NCI-H1105 (cell line): ENCODE measurements at places on chromosomes 3 and 15.

DNA sequence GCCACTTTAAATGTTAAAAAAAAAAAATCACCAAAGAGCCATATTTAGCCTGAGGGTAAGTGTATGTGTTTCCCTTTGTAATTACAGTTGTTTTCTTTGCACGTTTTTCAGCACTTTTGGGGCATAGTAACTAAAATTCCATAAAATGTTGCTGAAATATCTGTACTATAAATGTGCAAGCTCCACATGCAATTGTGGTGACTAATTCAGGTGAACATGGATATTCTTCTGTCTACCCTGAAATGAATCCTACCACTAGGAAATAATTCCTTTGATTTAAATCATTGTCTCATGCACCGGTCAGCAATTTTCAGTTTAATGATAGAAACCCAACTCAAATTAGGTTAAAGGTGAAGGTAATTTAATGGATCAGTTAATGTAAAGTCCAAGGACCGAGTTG, 13.1 kb upstream of the TFG start:
- no peak for DNase-seq

- DNase-seq: no peak
Measured at GRCh38 chr3:112470788-112471187, 28.5 kb downstream of the BTLA start.

- DNase-seq: no peak
Measured at GRCh38 chr3:146117406-146118285, 43.3 kb downstream of the PLOD2 start.

DNA sequence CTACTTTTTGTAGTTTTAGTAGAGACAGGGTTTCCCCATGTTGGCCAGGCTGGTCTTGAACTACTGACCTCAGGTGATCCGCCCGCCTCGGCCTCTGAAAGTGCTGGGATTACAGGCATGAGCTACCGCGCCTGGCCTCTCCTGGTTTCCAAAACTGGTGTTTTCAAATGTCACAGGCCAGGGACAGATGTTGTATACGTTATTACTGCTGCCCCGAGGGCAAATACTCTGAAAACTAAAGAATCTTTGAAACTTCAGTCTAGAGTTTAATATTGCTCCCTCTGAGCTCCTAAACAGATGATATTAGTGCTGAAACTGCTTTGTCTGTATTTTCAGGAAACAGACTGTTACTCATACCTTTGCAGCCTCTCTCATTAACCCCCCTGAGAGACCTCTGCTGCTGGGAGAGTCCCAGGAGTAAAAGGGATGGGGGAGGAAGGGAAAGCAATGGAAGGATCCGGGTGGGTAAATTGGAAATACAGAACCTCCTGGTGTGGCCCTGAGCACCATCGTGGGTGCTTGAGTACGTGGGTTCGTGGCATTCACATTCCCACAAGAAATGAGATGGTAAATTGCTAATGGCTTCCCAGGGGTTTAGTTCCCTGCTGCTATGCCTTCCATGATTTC, 96.3 kb upstream of the IGF1R start:
- no peak for DNase-seq

DNA sequence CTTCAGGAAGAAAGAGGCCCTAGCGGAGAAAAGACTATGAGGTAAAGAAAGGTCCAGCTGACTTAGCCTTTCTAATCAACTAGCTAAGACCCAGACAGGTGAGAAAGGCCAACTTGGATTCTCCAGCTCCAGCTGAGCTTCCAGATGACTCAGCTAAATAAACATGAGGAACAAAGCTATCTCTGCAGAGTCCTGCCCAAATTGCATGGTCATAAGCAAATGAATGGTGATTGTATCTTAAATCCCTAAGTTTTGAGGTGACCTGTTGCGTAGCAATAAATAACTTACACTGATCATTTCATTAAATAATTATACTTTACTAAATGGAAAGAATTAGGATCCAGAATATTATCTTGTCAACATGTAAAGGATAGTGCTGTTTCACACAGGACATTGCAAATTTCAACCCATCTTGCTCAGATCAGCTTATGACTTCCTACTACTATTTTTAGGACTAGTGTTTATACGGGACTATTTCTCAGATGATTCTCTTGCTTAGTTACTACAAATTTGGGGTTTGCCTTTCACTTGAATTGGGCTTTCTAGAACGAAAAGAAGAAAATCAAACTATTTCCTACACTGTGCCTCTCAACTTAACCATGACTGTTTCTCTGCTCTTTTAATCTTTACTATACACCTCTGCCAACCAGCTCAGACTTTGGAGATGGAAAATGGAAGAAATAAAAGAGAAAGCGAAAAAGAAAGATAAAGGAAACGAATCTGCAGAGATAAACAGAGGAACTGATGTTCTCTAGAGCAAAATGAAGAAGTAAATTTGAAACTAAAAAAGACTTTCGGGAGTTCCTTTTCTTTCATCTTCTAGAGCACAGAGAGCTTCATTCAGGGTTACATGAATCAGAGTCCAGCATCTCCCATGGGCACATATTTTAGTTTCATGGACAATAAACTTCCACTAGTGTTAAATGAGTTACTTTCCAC, 6.6 kb upstream of the ADGRG7 start:
- DNase-seq: no peak

GRCh38 chr3:4021162-4021561, 221.9 kb downstream of the LRRN1 start:
- DNase-seq: no peak

DNA sequence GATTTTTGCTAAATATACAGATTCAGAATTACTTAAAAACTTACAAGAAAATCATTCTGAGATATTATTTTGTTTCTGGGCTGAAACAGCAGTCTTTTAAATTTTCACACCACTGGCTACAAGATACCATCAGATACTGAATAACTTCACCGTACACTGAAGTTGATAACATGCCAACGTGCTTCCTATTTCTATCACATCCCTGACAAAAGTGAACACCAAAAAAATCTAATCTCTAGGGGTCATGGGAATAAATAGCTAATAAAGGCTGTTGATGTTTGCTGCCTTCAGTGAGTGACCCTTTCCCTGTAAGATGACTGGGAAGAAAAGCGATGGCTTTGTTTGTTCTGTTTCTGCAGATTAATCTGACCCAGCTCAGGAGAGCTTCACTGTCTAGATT, 120.5 kb downstream of the DUT start:
- DNase-seq: no peak

- no peak for DNase-seq
Measured at GRCh38 chr15:83287541-83288027, 3.1 kb upstream of the BNC1 start.

DNA sequence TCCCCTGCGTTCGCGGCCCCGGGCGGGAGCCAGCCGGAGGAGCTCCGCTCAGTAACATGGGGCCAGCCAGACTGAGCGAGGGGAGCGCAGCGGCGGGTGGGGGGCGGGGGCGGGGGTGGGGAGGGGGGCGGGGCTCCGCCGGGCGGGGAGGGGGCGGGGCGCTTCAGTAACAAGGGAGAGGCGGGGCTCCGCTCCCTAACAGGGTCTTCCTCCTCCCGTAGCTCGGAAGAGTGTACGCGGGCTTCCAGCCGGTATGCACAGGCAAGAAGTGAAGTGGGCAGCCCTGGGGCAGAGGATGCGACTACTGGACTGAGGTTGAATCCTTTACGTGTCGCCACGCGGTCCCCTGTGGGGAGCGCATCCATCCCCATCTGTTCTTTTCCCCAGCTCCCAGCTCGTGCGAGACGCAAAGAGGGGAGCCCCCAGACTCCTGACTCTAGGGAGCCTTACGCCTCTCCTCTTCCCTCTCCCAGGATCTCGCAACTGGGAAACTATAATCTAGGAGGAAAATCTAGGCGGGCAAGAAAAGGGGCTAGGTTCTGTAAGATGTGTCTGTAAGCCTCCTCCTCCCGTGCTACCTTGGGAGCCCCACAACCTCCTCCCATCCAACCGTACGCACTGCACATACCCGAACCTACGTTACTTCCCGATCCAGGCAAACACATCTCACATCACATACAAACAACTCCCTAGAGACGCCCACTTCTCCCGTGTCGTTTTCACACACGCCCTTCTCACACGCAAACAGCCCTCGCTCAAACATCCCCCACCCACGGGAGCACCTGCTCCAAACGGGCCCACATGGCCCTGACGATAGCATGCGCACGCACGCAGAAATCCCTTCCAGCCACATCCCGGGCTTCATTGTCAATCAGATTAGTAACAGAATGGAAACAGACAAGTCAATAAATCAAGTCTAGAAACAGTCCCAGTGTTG, at the start of gene SHF:
Gene SHF, minus strand, starts transcription at position 73 of the 937 bp plus-strand sequence. Its CDS starts 15 bp downstream, at position 58.
- DNase-seq: peak; percentile 25

GRCh38 chr3:64109438-64109837, 86.1 kb upstream of the PSMD6 start:
- DNase-seq: no peak

DNA sequence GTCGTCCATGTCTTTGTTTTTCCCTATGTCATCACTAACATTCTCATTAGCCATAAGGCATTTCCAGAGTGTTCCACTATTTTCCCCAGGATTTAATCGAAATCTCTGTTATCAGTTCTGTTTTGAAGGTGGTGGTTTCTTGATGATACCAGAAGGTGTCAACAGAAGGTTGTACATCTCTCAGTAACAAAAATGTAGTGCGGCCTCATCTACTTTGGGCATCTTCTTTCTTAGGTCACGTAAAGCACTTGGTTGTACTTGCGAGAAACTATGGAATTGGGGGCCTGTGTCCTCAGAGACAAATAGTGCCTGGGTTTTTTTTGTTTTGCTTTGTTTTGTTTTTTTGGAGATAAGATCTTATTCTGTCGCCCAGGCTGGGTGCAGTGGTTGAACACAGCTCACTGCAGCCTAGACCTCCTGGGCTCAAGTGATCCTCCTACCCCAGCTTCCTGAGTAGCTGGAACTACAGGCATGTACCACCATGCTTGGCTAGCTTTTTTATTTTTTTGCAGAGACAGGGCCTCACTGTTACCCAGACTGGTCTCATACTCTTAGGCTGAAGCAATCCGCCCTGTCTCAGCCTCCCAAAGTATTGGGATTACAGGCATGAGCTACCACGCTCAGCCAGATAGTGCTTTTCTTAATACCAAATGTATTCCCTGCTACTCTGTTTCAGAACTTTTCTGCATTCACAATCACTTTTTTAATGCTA, 61.2 kb upstream of the FURIN start:
- no peak for DNase-seq

GRCh38 chr3:12868039-12869034, 27.0 kb upstream of the RPL32 start:
- peak; percentile 27 for DNase-seq

DNA sequence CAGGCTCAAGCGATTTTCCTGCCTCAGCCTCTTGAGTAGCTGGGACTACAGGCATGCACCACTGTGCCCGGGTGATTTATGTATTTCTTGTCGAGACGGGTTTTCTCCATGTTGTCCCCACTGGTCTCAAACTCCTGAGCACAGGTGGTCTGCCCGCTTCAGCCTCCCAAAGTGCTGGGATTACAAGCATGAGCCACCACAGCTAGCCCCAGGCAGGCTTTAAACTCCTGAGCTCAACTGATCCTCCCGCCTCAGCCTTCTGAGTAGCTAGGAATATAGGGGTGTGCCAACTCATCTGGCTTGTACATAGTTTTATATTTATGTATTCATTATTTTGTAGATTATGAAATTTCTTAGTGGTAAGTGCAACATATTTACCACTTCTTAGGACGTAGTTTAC, 198.8 kb upstream of the MCTP2 start:
- no peak for DNase-seq

GRCh38 chr3:46058981-46059380, 31.7 kb upstream of the XCR1 start:
- DNase-seq: no peak

DNA sequence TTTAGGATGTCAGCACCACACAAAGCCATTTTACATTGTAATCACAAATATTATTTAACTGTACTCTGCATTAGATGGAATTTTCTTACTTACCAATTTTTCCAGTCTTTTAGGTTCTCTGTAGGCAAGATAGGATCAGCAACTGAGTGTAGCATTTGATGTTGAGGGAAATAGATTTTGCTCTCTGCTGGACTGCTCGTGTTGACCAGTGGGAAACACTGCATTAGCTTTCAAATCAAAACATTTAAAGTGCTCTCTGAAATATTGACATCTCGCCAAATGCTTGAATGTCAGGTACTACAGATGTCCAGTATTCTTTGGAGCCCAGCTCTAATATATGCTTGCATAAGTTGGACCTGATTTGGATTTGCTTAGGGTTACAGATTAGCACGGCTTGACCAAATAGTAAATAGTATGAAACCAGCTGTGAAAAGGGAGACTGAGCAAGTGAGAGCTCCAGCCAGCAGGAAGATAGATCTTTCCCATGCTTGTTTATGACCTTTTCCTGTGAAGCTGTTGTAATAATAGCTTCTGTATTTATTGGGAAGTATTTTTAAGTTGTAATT, 29.5 kb downstream of the P2RY14 start:
- no peak for DNase-seq

- no peak for DNase-seq
Measured at GRCh38 chr3:157354722-157355121, 81.9 kb upstream of the PTX3 start.

DNA sequence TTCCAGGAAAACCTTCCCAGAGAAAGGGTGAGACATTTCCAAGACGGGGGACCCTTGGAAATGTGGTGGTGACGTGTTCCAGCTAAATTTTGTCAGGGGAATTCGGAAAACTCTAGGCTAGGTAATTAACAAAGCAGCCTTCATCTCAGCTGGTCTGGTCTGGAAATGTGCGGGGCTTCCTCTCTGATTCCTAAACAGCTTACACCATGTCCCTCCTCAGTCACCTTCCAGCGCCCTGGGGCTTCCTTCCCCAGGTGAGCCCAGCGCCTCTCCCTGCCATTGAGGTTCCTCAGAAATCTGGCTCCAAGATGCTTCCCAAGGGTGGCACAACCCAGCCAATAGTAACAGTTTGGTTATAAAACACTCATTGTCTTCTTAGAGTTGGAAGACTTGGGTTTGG, 571 bp downstream of the ACAD9 start:
- no peak for DNase-seq

GRCh38 chr15:41773729-41774061, 589 bp upstream of the MAPKBP1 start:
- DNase-seq: no peak

- DNase-seq: no peak
Measured at GRCh38 chr3:155070932-155071387, 9.2 kb upstream of the MME start.

- peak; percentile 7 for DNase-seq
Measured at GRCh38 chr3:52216585-52217408, 8.6 kb downstream of the TLR9 start.

- DNase-seq: no peak
Measured at GRCh38 chr3:3340965-3341895, 161.7 kb upstream of the CRBN start.

GRCh38 chr15:73570355-73571032, 62.7 kb downstream of the NPTN start:
- DNase-seq: no peak

DNA sequence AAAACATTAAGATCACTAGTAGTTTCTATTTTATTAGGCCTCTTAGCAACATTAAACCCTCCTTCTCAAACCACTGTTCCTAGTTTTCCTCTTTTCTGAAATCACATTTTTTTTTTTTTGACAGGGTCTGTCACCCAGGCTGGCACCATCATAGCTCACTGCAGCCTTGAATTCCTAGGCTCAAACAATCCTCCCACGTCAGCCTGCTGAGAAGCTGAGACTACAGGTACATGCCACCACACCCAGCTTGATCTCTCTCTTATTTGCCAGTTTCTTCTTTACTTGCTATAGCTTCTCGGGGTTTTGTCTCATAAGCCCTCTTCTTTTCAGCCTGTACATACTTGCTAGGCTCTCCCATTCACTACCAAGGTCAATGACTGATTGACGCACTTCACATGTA, 28.0 kb downstream of the SENP8 start:
- no peak for DNase-seq
